ENCODE measurements at places on chromosomes 7 and 10. TPM values are rescaled to one million over a fixed set of nuclear protein-coding genes. Genes with fewer than 3 reads are reported as not detected.

The FAM241B gene
- total RNA-seq = 17.5 TPM

The MMRN2 gene
- total RNA-seq = 0.47 TPM

The ATP6V0A4 gene
- total RNA-seq = not detected

The CCDC146 gene
- total RNA-seq = 10.3 TPM

The POP7 gene
- total RNA-seq = 7.4 TPM

- H3K4me1 ChIP-seq = no peaks in the 10 kb centered on the region
- no peaks in the 10 kb centered on the region for H3K27me3 ChIP-seq
- H3K27ac ChIP-seq = no peak overlapping the region
- no peaks in the 10 kb centered on the region for H3K36me3 ChIP-seq
Observed at GRCh38 chr7:33646891-33647391, 258.4 kb upstream of the BMPER start.

GRCh38 chr7:148041156-148041555 is 549.4 kb upstream of the C7orf33 start:
- no peaks in the 10 kb centered on the region for H3K36me3 ChIP-seq
- no peaks in the 10 kb centered on the region for H3K4me1 ChIP-seq
- no peak overlapping the region for H3K4me3 ChIP-seq

- H3K27ac ChIP-seq = no peak overlapping the region
- peaks cover 22% of the 10 kb centered on the region for H3K4me1 ChIP-seq
- H3K36me3 ChIP-seq = no peaks in the 10 kb centered on the region
- no peak for DNase-seq
Observed at GRCh38 chr10:11107948-11108347, 90.3 kb downstream of the CELF2 start.

DNA sequence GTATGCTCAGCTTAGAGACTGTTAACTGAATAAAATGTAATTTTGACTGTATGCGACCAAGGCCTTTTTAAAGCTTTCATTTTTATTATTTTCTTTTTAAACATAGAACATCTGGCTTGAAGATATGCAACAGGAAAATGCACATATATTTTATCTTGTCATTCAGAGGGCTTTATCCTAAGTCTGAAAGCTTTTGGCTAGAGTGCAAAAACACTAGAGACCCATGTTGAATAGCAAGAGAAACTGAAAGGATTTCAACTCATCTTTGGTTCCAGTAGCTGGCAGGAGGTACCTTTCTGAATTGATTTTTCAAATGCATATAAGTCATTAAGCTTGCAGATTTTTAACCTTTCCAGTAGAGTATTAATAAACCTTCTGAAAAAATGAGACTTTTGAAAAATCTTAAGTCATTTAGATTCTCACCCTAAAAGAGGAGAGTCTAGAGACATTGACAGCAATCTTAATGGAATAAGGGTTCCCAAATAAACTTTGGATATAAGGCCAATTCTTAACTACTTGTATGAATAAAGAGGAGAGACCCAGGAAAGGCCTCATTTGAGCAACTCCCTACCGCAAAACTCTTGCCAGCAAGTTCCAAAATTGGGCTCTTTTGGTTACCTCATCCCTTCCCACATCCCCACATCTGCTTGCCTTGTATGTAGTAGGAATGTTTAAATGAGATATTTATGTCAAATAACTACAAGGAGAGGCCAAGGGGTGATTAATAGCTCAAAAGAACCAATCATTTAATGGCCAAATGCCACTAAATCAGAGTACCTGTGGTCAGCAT is 454.4 kb downstream of the HTR7 start:
- no peak for DNase-seq
- no peak overlapping the region for H3K4me3 ChIP-seq
- H3K27me3 ChIP-seq = no peaks in the 10 kb centered on the region
- H3K4me1 ChIP-seq = no peaks in the 10 kb centered on the region
- no peak overlapping the region for H3K27ac ChIP-seq

- DNase-seq = no peak
- no peaks in the 10 kb centered on the region for H3K27me3 ChIP-seq
- no peaks in the 10 kb centered on the region for H3K4me1 ChIP-seq
- H3K27ac ChIP-seq = no peak overlapping the region
- no peak overlapping the region for H3K4me3 ChIP-seq
- H3K36me3 ChIP-seq = no peaks in the 10 kb centered on the region
Observed at GRCh38 chr7:65221683-65222082, 152.0 kb upstream of the ZNF92 start.

GRCh38 chr10:126153711-126154628 is 234.3 kb downstream of the ADAM12 start:
- no peak overlapping the region for H3K4me3 ChIP-seq
- no peaks in the 10 kb centered on the region for H3K36me3 ChIP-seq
- DNase-seq = no peak
- peaks cover 3% of the 10 kb centered on the region for H3K27me3 ChIP-seq

DNA sequence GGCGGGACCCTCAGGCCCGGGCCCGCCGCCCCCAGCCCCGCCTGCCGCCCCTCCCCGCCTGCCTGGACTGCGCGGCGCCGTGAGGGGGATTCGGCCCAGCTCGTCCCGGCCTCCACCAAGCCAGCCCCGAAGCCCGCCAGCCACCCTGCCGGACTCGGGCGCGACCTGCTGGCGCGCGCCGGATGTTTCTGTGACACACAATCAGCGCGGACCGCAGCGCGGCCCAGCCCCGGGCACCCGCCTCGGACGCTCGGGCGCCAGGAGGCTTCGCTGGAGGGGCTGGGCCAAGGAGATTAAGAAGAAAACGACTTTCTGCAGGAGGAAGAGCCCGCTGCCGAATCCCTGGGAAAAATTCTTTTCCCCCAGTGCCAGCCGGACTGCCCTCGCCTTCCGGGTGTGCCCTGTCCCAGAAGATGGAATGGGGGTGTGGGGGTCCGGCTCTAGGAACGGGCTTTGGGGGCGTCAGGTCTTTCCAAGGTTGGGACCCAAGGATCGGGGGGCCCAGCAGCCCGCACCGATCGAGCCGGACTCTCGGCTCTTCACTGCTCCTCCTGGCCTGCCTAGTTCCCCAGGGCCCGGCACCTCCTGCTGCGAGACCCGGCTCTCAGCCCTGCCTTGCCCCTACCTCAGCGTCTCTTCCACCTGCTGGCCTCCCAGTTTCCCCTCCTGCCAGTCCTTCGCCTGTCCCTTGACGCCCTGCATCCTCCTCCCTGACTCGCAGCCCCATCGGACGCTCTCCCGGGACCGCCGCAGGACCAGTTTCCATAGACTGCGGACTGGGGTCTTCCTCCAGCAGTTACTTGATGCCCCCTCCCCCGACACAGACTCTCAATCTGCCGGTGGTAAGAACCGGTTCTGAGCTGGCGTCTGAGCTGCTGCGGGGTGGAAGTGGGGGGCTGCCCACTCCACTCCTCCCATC is 82.7 kb downstream of the PAX2 start:
- peak; percentile 17 for DNase-seq
- peaks cover 44% of the 10 kb centered on the region for H3K4me1 ChIP-seq
- peaks cover 96% of the 10 kb centered on the region for H3K27me3 ChIP-seq
- H3K4me3 ChIP-seq = peak overlapping the region; percentile 47

GRCh38 chr7:1372671-1373379 is 86.4 kb downstream of the MICALL2 start:
- peaks cover 7% of the 10 kb centered on the region for H3K4me1 ChIP-seq
- H3K36me3 ChIP-seq = no peaks in the 10 kb centered on the region
- H3K27me3 ChIP-seq = peaks cover 30% of the 10 kb centered on the region
- no peak overlapping the region for H3K27ac ChIP-seq
- DNase-seq = no peak
- H3K4me3 ChIP-seq = no peak overlapping the region

GRCh38 chr7:91940171-91940570 is 491 bp upstream of the AKAP9 start:
- H3K4me3 ChIP-seq = peak overlapping the region; percentile 96
- peak; percentile 1 for DNase-seq
- H3K27ac ChIP-seq = peak overlapping the region; percentile 93
- H3K27me3 ChIP-seq = no peaks in the 10 kb centered on the region

- H3K27ac ChIP-seq = no peak overlapping the region
- no peak overlapping the region for H3K4me3 ChIP-seq
- H3K4me1 ChIP-seq = no peaks in the 10 kb centered on the region
- H3K27me3 ChIP-seq = no peaks in the 10 kb centered on the region
- no peak for DNase-seq
Observed at GRCh38 chr10:129419397-129419796, 47.6 kb upstream of the MGMT start.

GRCh38 chr7:1238450-1238882 is 5.8 kb downstream of the UNCX start:
- no peak for DNase-seq
- H3K4me1 ChIP-seq = peaks cover 44% of the 10 kb centered on the region
- no peaks in the 10 kb centered on the region for H3K36me3 ChIP-seq
- H3K27me3 ChIP-seq = peaks cover 67% of the 10 kb centered on the region

GRCh38 chr7:95772771-95773581 is 622 bp downstream of the DYNC1I1 start:
- peaks cover 2% of the 10 kb centered on the region for H3K4me1 ChIP-seq
- no peak for DNase-seq
- peaks cover 12% of the 10 kb centered on the region for H3K27me3 ChIP-seq
- H3K36me3 ChIP-seq = no peaks in the 10 kb centered on the region

- no peaks in the 10 kb centered on the region for H3K27me3 ChIP-seq
- H3K27ac ChIP-seq = no peak overlapping the region
- no peak overlapping the region for H3K4me3 ChIP-seq
- DNase-seq = no peak
Observed at GRCh38 chr10:103653581-103654037, 160.1 kb downstream of the NEURL1 start.

GRCh38 chr10:120944586-120945125 is 93.5 kb downstream of the WDR11 start:
- peaks cover 14% of the 10 kb centered on the region for H3K4me1 ChIP-seq
- H3K4me3 ChIP-seq = no peak overlapping the region
- no peak for DNase-seq
- H3K36me3 ChIP-seq = no peaks in the 10 kb centered on the region

- H3K36me3 ChIP-seq = no peaks in the 10 kb centered on the region
- no peak for DNase-seq
- H3K4me3 ChIP-seq = no peak overlapping the region
- no peaks in the 10 kb centered on the region for H3K27me3 ChIP-seq
- no peaks in the 10 kb centered on the region for H3K4me1 ChIP-seq
Observed at GRCh38 chr10:29214551-29214950, 74.3 kb upstream of the LYZL1 start.

DNA sequence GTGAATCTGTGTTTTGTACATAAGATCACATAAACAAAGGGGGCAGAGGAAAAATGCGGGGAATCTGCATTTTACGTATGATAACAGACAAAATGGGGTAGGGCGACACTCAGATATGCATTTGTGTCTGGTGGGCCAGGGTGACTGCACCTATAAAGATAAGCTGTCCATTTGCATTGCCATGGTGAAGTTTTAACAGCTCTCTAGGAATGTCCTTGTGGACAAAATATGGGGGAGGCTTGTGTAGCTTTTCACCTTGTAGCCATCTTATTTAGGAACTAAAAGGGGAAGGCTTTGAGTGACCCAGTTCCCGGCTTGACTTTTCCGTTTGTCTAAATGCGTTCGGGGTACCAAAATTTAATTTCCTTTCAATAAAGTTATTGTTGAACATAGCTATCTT is 92.4 kb upstream of the AGBL3 start:
- H3K27me3 ChIP-seq = no peaks in the 10 kb centered on the region
- H3K36me3 ChIP-seq = no peaks in the 10 kb centered on the region
- H3K27ac ChIP-seq = no peak overlapping the region

DNA sequence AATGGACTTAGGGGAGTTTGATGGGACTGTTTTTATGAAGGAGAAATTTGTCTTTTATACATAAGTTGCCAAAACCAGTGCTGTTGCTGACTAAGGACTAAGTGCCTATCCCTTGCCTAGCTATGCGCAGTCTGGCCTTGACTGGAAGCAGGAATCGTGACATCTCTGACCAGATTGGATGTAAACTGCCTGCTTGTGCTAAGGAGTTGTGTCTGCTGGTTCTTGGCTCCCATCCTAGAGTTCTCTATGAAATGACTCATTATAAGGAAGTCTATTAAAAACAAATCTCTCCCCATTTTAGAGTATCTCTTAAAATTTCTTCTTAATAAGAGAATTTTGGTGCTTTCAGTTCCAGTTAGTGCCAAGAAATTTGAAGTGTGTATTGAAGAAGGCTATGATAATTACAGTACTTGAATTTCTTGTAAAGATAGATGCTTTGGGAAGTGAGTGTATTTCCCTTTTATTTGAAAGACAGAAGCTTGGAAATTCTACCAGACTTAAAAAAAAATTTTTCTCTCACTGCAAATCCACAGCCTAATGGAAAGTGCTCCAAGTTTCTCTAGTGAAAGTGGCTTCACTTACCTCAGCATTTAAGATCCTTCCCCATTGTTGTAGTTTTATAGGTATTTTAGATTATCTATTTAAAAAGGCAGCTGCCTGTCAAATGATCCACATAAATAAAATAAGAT is 77.6 kb downstream of the BICC1 start:
- H3K4me3 ChIP-seq = no peak overlapping the region
- H3K4me1 ChIP-seq = no peaks in the 10 kb centered on the region
- H3K27me3 ChIP-seq = no peaks in the 10 kb centered on the region
- no peaks in the 10 kb centered on the region for H3K36me3 ChIP-seq
- no peak overlapping the region for H3K27ac ChIP-seq

GRCh38 chr7:113582471-113582870 is 336.3 kb downstream of the PPP1R3A start:
- no peak for DNase-seq
- H3K4me3 ChIP-seq = no peak overlapping the region
- H3K27me3 ChIP-seq = no peaks in the 10 kb centered on the region

All from CD4-positive, alpha-beta T cell (primary cell).